ENCODE measurements at places on chromosomes 16 and 17.

DNA sequence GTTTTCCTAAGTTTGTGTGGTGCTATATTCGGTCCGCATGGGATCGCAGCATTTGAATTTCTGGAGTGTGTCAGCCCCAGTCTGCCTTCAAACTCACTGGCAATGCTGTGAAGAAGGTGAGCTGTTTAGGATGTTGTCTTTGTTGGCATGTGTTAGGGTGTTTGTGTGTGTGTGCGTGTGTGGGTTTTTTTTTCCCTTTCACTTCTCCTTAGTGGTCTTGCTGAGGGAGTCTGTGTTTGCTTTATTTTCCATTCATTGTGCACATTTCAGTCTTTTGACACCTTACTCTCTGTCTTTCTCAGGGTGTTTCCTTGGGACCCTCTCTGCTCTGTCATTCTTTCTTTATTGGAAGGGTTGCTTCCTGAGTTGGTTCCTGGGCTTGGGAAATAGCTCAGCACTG is 27.7 kb upstream of the RBFOX1 start:
- DNase-seq, result no peak

GRCh38 chr17:59914274-59914854 is 21.4 kb downstream of the RPS6KB1 start:
- DNase-seq, result no peak

DNA sequence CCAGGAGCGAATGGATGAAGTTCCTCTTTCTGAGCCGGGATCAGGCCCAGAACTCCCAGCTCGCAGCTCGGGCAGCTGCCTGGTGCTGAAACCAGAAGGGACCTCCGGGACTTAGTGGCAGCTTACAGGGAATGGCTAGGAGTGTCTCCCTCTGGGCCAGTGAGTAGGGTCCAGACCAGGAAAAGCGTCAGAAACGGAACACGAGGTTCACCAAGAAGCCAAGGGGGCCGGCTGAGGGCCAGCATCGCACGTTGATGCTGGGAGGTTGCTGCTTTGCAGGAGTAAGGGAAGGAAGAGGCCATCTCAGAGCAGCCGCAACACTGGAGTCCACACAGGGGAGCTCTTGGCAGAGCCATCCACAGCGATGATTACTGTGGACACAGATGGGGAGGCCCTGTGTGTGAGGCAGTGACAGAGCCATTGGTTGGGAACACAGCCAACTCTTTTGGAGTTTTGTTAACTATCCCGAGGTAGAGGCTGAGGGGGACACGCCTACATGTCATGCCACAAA is 74.0 kb upstream of the CREBBP start:
- no peak for DNase-seq

- DNase-seq, result no peak
Measured at GRCh38 chr16:88351491-88352101, 31.2 kb upstream of the ZNF469 start.

DNA sequence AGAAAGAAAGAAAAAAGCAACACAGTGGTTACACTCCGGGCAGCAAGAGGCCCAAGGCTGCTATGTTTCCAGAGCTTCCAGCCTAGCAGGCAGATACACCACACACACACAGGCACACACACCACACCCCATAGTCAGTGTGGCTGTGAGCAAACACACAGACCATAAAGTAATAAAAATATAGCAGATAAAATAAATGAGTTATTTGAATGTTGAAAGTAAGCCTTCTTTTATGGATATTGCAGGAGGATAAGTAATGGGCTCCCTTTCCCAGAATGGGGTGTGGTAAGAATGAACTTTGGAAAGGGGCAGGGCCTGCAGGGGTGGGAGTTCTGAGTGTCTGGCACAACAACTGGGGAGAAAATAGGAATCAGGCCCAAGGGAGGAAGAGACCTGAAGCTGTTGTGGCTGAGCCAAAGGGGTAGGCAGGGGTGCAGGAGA is 4.8 kb upstream of the CDK5RAP3 start:
- DNase-seq, result no peak

GRCh38 chr16:23905027-23905426 is 69.2 kb downstream of the PRKCB start:
- no peak for DNase-seq

- no peak for DNase-seq
Measured at GRCh38 chr17:20022701-20023100, 13.5 kb downstream of the SPECC1 start.

- DNase-seq, result no peak
Measured at GRCh38 chr16:48503779-48504178, 106.2 kb downstream of the N4BP1 start.

DNA sequence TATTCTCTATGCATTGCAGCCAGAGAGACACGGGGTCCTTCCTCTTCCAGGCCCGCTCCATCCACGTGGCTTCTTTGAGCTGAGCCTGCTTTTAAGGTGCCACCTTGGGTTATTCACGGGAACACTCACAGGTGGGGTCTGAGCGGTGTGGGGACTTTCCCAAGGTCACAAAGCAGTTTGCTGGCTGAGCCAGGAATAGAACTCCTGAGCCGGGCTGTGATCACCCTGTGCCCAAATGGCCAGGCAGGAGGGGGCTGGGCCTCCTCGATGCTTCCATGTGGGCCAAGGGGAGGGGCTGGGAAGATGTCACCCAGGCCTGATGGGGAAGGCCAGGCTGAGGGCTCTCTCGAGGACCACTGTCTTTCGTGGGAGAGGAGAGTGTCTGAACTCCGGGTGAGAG is 13.0 kb upstream of the GSE1 start:
- no peak for DNase-seq

GRCh38 chr16:6541267-6541666 is 791.4 kb upstream of the RBFOX1 start:
- no peak for DNase-seq

DNA sequence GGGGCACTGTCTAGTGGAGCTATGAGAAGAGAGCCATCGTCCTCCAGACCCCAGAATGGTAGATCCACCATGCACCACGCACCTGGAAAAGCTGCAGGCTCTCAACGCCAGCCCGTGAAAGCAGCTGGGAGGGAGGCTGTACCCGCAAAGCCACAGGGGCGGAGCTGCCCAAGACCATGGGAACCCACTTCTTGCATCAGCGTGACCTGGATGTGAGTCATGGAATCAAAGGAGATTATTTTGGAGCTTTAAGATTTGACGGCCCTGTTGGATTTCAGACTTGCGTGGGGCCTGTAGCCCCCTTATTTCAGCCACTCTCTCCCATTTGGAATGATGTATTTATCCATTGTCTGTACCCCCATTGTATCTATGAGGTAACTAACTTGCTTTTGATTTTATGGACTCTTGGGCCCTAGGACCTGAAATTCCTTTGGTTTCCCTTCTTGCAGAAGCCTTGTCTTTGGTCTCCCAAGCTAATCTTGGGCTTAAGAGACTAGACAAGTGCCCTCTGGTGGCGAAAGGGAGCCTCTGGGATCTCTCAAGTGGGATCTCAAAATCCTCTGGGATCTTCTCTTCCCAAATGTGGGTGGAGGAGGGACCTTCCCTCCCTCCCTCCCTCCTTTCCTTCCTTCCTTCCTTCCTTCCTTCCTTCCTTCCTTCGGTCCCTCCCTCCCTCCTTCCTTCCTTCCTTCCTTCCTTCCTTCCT is 58.2 kb upstream of the HAPSTR1 start:
- no peak for DNase-seq

DNA sequence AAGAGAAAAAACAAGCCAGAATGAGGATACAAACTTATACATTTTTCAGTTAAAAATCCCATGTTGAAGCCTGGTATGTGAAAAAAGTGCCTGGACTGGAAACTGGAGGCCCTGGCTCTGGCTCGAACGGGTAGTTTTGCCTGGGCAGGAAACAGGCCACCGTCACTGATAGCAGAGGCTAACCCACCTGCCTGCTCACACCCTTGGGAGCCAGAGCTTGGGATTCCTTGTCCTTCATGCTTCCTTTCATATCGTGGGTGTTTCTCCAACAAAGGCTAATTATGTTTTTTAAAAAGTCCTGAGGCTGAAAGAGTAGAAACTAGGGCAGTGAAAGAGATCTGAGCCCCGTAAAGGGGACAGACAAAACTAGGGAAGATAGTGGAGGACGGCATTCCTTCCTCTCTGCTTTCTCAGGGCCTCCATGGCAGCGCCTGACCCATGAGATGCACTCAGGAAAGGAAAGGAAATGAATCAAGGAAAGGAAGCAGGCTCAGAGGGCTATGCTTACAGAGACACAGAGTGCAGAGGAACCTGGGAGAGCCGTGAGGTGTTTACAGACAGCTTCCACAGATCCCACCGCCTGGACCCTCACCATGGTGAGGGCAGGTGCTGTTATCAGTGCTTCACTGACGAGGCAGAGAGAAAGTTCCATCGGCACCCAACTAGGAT is 138.1 kb downstream of the PARN start:
- DNase-seq, result no peak

- peak; percentile 24 for DNase-seq
Measured at GRCh38 chr17:2170023-2170422, 115.1 kb downstream of the HIC1 start.

GRCh38 chr16:88329726-88330700 is 52.7 kb upstream of the ZNF469 start:
- DNase-seq, result no peak

DNA sequence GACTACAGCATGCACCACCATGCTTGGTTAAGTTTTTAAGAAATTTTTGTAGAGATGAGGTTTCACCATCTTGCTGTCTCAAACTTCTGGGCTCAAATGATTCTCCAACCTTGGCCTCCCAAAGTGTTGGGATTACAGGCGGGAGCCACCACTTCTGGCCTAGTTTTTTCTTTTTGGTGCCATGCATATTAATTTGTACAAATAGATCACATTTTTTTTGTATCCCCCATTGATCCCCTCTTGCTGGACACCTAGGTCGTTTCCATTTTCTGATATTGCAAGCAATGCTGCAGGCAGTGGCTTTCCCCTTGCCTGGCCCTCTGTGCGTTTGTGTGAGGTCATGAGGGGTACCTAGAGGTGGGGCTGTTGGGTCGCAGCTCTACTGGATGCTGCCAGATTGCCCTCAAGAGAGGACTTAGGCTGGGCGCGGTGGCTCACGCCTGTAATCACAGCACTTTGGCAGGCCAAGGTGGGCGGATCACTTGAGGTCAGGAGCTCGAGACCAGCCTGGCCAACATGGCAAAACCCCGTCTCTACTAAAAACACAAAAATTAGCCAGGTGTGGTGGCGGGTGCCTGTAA is 23.8 kb downstream of the RAP1GAP2 start:
- no peak for DNase-seq

GRCh38 chr16:50842589-50842988 is 100.7 kb downstream of the CYLD start:
- peak; percentile 13 for DNase-seq

DNA sequence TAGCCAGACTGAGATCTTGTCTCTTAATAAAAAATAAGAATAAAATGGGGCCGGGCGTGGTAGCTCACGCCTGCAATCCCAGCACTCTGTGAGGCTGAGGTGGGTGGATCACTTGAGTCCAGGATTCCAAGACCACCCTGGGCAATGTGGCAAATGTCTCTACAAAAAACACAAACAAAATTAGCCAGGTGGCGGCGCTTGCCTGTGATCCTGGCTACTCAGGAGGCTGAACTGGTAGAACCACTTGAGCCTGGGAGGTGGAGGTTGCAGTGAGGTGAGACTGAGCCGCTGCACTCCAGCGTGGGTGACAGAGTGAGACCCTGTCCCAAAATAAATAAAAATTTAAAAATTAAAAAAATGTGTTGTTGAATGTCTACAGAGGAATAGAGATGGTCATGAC is 2.9 kb upstream of the DEF8 start:
- DNase-seq, result no peak

GRCh38 chr16:53781023-53781605 is 77.2 kb downstream of the FTO start:
- no peak for DNase-seq

GRCh38 chr16:87924041-87924810 is 12.1 kb downstream of the CA5A start:
- no peak for DNase-seq

GRCh38 chr17:8056232-8056975 is 17.5 kb downstream of the ALOX15B start:
- peak; percentile 35 for DNase-seq

- no peak for DNase-seq
Measured at GRCh38 chr17:79888811-79889634, 49.8 kb upstream of the CBX4 start.

- no peak for DNase-seq
Measured at GRCh38 chr17:21075739-21076085, 32.9 kb upstream of the USP22 start.

DNA sequence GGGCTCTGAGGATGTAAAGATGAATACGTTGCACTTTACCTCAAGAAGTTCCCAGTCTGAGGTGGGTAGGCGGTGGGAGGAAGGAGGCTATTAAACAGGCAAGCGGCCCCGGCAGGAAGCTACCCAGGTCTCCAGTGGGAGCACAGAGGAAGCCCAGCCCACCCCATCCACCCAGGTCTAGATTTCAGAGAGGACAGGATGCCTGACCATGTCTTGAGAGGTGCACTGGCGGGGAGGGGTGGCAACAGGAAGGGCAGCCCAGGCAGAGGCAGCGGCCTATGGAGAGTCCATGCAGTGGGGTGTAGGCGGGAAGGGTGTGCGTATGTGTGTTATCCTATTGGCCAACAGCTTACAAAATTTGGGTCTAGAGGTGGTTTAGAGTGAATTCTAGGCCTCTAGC is 13.9 kb downstream of the SARM1 start:
- DNase-seq, result peak; percentile 28

DNA sequence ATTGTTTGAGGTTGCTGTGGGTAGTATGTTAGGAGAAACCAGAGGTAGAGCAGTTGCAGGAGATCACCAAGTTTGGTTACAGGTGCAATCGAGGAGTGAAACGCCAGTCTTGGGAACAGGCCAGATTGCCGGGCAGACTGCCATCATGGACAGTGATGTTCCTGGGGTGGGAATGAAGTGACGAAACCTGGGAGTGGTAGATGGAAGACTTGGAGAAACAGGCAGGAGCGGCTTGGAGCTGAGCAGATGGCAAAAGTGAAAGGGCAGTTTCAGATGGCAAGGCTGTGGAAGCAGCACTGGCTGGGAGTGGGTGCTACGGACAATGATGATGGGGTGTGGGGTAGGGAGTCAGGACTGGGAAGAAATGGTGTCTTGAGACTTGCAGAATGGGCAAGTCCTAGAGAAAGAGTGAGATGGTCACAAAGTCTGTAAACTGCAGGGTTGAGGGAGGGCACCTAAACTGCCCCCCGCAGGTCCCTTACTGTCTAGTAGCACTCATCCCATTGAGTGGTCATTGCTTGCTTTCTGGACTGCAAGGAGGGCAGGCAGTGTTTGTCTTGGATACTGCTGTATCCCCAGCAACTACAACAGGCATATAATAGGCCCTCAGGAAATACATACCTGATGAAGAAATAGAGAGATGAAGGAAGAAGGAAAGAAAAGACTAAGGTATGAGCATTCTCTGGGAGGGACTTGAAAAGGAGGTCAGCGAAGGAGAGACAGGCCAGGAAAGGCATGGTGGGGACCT is 29.5 kb upstream of the ULK2 start:
- no peak for DNase-seq

DNA sequence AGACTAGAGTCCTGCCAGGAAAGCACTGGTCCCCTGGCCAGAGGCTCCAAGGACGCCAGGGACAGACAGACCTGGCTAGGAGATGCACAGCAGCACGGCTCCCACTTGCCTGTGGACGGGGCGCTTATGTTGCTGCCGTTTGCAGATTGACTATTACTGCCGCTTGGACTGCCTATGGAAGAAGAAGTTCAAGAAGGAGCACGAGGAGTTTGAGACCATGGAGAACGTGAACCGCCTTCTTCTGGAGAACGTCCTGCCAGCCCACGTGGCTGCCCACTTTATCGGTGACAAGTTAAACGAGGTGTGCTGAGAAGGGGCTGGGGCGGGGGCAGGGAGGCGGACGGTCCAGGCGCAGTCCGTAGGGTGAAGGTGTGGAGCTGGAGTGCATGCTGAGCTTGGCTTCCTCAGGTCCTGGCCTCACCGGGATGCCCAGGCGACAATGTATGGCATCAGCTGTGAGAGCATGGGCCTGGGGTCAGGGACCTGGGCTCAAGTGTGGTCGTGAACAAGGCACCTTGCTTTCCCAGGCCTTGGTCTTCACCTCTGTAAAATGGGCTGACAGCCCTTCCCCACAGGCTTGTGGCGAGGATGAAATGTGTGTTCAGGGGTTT is 45.6 kb downstream of the ADCY7 start:
- DNase-seq, result peak; percentile 1

Data from activated naive CD4-positive, alpha-beta T cell treated with Interleukin-2 at 50 U/mL for 16 hours (primary cell).